NCI-H1417 treated with DMSO at 0.1 percent for 48 hours (cell line): ENCODE measurements at places on chromosomes 12 and 14.

DNA sequence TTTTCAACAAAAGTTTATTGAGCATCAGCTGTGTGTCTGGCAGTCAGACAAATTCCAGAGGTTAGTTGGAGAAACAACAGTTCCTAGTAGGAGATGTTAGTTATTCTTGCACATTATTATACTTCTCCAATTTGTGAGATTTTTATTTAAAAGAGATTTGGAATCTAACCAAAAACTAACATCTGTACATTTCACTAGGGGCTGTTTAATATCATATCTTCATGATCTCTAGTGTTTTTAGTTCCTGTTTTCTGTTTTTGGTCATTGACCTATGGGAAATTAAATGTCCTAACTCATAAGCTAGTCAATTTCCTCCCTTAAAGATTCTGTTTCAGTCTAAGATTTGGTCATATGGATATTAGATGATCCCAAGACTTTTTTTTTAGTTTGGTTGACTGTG is 34.1 kb upstream of the KLHDC2 start:
- no peak for DNase-seq

DNA sequence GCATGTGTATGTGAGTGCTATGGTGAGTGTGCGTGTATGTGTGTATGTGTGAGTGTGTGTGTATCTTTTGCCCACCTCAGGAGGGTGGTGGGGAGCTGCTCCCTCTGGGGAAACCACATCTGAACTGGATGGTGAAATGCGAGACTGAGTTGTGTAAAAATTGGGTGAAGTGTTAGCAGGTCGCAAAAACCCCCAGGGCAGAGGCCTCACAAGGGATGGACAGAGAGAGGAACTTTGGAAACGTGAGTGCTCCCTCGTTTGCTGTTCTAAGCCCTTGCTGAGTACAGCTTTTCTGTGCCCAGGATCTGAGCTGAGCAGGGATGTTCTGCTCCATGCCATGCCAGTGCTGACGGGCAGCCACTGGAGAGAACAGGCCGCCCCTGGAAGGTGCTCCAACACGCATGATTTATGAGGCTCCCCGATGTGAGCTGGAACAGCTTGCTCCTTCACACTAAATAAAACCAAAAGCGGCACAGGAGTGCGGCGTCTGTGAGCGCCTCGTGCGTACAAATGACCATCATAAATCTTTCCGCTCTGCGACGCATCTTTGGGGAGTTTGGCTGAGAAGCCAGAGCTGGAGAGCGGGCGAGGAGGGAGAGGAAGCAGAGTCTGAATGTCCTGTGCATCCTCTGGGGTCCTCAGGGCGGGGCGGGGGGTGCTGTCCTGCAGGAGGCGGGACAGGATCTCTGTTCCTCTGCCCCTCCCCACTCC is 14.1 kb upstream of the GALNT9 start:
- DNase-seq: no peak

- no peak for DNase-seq
These were observed 218.0 kb downstream of the SYT1 start for GRCh38 chr12:79082595-79082994.

DNA sequence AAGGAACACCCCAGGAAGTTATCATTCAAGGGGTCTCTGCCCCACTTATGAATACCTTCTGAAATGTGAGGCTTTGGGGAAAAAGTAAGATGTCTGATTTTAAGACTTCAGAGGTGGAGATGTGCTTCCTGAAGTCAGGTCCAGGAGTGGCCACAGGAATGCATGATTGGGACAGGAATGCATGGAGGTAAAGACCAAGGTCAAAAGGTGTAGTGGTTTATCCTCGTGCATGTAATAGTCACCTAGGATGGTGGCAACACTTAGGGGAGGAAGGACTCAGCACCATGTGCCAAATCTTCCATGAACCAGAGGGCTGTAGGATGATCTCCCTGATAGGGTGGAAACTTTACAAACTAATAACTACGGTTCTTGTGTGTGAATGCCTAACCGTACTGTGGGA is 217.3 kb downstream of the C12orf75 start:
- no peak for DNase-seq
